ENCODE measurements at places on chromosomes 5 and 9. TPM values are rescaled to one million over a fixed set of nuclear protein-coding genes. Genes with fewer than 3 reads are reported as not detected.

Gene MEGF10
- total RNA-seq, result 3.0 TPM

DNA sequence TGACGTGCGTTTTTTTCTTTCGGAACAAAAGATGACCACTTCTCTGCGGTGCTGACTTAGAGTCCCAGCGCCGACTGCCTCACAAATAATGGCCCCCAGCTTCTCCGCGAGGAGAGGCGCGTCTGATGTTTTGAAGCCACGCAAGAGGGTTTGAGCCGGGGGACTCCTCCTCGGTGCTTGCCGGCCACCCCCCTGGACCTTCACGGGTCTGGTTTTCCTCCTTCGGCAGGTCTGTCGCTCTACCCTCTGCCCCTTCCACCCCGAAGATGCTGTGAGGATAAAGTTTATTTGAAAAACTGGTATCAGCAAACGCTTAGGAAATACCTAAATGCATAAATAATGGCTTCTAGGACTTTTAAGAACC is 584 bp downstream of the USP20 start:
- DNase-seq, result no peak

Gene DIAPH1
- total RNA-seq, result 43.6 TPM

GRCh38 chr9:134049772-134050588 is 17.8 kb downstream of the BRD3 start:
- no peak for DNase-seq

- DNase-seq, result no peak
Observed at GRCh38 chr5:143025376-143025775, 255.2 kb downstream of the ARHGAP26 start.

DNA sequence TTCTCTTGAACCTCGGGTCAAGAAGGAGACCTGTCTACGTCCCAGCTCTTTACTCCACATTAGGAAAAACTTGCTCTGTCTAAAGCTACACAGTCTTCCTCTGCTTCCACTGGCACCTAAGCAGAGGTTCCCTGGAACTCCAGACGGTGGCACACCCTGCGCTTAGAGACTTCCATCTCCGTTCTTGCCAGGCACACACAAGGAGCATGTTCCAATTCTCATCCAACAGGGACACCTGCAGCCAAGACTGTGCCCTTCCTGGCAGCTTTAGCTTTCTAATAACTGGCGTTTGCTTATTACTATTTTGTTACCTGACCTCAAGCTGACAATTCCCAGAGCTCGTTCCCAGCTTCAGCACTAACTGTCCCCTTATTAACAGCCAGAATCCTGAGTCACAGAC is 16.0 kb downstream of the CAPSL start:
- no peak for DNase-seq

Gene SLC36A3
- total RNA-seq, result not detected

Gene CACNA1B
- 0.75 TPM for total RNA-seq

Gene RMRP
- total RNA-seq, result 21,148 TPM

DNA sequence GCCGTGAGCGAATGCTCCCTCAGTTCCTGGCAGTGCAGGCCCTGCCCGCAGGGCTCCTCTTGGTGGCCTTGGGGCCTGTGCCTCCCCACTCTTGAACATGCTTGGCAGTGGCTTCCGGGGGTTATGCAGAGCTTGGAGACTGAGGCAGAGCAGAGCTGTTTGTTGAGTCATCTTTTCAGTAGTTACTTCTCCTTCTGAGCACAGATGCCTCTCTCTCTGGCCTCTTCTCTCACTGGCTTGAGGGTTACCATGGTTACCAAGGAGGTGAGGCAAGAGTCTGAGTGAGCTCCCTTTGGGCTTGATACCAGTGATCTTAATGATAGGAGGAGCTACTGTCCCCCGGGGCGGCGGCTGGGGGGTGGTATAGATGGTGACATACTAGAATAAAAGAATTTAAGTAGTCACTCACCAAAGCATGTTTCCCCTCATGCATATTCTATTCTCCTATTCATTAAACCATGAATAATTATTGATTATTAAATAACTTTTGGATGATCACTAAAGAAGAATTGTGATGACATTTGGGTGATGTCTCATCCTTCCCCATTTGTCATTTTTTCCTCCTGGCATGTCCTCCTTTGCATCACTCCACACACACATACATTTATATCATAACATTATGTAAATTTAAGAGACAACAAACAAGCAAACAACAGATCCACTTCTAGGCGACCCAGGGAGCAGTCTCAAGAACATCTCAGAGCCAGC is 111.1 kb downstream of the ARHGAP26 start:
- no peak for DNase-seq

DNA sequence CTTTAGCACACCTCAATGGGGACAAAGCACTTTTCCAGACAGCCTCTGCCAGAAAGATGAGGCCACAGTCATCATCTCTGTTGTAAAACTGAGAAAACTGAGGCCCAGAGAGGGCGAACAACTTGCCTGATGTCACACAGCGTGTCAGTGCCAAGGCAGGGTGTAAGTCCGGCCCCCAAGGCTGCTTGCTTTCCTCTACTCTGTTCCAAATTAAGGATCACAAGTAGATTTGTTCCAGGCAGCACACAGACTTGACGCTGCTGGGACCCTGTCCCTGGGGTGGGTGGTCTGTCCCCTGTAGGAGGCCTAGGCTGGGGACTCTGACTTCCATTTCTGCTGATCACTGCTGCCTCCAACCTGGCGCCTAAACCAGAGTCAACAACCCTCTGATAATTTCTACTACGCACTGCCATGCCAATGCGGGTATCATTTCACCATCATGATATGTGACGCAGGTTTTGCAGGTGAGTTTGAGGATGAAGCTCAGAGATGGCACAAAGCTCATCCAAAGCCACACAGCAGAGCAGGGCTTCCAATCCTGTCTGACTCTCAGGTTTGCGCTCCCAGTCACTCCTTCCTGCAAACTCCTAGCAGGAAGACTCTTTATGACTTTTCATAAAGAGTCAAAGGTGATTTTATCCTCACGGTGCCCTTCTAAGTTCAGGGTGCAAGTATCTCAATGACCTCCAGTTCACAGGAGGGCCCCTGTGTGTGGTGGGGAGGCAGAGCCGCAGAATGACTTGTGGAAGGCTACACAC is 13.5 kb upstream of the RALGDS start:
- no peak for DNase-seq

GRCh38 chr5:120624021-120624563 is 160.0 kb downstream of the PRR16 start:
- no peak for DNase-seq

GRCh38 chr9:127116957-127117356 is 5.5 kb downstream of the ANGPTL2 start:
- no peak for DNase-seq

GRCh38 chr5:8905021-8905420 is 640.9 kb downstream of the SEMA5A start:
- peak; percentile 53 for DNase-seq

Gene SLC25A48
- total RNA-seq, result 1.2 TPM

Gene CCDC180
- 17.7 TPM for total RNA-seq

- no peak for DNase-seq
Observed at GRCh38 chr9:98892288-98892687, 51.4 kb upstream of the COL15A1 start.

DNA sequence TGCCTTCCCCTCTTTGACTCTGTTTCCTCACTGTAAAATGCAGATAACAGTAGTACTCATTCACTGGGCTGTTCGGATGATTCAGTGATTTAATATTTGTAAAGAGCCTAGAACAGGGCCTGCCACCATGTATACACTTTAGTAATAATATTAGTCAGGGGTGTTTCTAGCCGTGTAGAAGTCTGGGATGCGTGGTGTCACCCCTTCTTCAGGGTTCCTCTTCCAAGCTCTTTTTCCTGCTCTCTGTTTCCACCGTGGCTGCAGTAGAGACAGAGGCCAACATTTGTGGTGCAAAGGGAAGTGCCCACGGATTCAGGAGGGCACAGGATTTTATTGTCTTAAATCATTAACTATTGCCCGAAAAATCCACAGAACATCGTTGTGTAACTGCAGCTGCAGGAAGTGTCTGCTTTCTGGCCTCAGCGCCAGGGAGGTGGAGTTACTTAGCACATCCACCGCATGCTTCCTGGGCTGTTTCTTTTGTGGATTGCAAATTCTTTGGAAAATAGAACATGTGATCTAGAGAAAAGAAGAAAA is 61.7 kb downstream of the TRIO start:
- no peak for DNase-seq

Gene SPATA6L
- total RNA-seq, result 5.5 TPM

Gene DMXL1
- 68.6 TPM for total RNA-seq

GRCh38 chr5:56166671-56167385 is 66.3 kb downstream of the ANKRD55 start:
- no peak for DNase-seq

GRCh38 chr9:109497226-109498153 is 617 bp downstream of the PTPN3 start:
- DNase-seq, result no peak

DNA sequence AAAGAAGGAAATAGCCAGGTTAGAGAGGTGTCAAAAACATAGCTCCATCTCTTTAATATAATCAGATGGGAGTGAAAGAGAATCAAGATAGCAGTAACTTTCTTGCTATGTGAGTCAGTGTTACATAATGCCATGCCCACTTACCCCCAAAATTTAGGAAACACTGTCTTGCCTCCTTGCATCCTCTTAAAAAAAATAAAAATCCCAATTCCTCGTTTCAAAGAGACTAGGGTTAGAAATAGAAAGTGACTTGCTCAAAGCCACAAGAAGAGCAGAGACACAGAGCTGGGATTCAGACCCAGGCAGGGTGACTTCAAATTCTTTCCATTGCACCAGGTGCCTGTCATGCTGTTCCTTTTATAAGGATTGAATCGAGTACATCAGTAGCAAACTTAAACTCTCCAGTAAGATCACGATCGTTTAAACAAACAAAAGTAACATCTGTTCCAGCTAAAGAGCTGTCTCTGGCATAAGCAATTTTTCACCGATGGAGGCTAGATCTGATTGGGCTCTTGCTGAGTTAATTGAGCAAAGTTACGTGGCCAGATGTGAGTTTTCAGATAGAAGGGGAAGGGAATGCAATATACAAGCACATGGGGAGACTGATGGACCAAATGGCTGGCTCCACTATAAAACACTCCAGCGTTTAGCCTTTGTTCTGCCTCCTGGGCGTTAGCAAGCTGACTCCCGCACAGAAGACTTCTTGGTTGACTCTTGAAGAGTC is 176.9 kb downstream of the PALM2AKAP2 start:
- DNase-seq, result no peak

Gene CDKN2A
- total RNA-seq, result 86.1 TPM

Gene SH3RF2
- 2.2 TPM for total RNA-seq

- no peak for DNase-seq
Observed at GRCh38 chr9:87464110-87464991, 33.3 kb upstream of the DAPK1 start.

DNA sequence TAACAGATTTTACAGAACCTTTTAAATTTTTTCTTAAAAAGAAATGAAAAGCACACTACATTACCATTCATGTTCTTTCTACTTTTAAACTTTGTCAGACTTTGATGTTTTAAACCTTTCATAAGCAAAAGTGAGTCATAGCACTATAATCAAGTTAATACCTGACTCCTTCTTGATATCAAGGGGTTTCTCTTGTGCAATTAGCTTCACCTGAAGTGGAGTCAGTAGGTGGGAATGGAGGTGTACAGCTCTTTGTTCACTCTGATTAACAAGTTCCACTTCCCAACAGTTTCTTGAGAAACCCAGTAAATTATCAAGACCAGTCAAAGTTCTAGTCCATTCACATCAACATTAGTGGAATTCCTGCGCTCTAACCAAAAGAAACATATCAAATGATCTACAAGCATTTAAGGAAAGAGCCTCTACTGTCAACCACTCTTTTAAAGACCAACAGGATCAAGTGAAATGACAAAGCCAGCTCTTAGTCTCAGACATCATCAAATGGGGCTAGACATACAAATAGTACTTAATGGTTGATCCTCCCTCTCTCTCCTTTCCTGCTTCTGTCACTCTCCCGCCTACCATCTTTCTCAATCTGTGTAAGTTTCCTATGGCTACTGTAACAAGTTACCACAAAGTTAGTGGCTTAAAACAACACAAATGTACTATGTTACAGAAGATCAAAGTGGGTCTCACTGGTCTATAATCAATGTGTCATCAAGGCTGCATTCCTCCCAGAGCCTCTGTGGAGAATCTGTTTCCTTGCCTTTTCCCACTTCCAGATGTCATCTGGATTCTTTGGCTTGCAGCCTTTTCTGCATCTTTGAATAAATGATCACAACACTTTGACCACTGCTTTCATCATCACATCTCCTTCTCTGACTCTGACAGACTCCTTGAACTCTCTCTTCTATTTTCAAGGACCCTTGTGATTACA is 68.0 kb downstream of the HINT1 start:
- DNase-seq, result no peak

Gene CDHR2
- 1.1 TPM for total RNA-seq

DNA sequence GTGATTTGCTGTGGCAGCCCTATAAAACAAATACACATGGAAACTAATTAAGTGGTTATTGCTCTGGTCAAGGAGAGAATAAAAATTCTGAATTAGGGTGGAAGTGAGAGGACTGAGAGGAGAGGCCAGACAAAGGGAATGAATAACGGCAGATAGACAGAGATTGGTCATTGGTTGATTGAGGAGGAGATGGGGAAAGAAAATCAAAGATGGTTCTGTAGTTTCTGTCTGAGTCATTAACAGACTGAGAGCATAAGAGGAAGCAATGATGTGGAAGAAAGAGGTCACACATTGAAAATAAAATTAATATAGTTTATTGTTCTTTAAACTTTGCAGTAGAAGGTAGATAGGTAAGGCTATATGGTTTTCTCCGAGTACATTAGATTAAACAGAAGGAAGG is 469.8 kb downstream of the ACTL7B start:
- DNase-seq, result no peak

GRCh38 chr9:128551657-128552152 is 682 bp upstream of the SPTAN1 start:
- DNase-seq, result no peak

Gene FST
- total RNA-seq, result 12.7 TPM

DNA sequence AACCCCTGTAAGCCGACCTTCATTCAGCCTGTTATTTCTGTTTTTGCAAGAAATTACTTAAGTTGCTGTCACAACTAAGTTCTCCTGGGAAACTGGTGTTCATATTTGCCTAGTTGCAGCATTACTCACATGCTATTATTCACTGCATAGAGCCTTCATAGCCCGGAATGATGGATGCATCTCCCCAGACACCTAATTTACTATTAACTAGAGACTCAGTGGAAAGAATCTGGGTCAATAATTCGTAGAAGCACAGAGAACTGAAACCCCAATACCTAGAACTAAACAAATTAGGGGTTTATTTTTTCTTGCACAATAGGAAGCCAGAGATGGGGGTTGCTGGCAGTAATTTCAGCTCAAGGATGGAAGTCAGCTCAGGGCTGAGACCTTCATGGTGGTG is 45.7 kb upstream of the FAM170A start:
- DNase-seq, result no peak

- DNase-seq, result no peak
Observed at GRCh38 chr9:131485728-131486422, 16.8 kb upstream of the POMT1 start.

- no peak for DNase-seq
Observed at GRCh38 chr5:154366353-154366752, 79.4 kb upstream of the SAP30L start.

Measured in mesothelial cell of epicardium (in vitro differentiated cells).